ENCODE measurements at places on chromosomes 5 and 9. TPM values are rescaled to one million over a fixed set of nuclear protein-coding genes. Genes with fewer than 3 reads are reported as not detected.
A peak's percentile ranks its signal among the peaks of the same experiment; 100 is the strongest.

DNA sequence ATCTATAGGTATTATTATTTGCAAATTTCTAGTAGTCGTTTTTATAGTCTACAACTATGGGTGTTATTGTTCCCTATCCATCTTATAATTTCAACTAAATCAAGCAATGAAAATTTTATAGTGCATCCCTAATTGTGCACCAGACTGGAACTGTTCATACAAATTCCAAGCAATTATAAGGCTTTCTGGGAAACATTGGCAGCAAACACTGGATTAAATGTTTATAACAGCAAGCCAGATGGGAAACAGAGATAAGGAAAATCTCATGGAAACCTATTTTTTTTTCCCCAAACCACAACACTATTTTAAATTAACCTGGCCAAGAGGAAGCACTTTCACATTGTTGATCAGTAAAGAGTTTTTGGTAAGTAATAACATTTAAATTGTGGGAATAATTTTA is 524.3 kb downstream of the RASEF start:
- no peak for ATAC-seq

GRCh38 chr9:72945391-72945790 is 7.5 kb downstream of the ALDH1A1 start:
- no peak for ATAC-seq

DNA sequence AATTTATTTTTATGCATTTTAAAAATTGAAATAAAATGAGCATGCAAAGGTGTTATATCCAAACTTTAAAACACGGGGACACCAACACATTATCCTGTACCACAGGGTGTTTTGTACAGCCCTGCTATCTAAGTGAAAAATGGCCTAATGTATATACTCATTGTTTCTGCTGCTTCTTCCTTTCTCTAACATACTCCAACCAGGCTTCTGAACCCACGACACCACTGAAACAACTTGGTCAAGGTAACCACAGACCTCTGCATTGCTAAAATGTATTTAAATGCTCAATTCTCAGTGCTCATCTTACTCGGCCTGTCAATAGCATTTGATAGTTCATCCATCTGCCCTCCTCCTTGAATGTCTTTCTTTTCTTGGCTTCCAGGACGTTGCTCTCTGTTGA is 48.3 kb downstream of the DENND1A start:
- no peak for ATAC-seq

- ATAC-seq, result no peak
Observed at GRCh38 chr9:116062206-116062550, 91.4 kb upstream of the PAPPA start.

DNA sequence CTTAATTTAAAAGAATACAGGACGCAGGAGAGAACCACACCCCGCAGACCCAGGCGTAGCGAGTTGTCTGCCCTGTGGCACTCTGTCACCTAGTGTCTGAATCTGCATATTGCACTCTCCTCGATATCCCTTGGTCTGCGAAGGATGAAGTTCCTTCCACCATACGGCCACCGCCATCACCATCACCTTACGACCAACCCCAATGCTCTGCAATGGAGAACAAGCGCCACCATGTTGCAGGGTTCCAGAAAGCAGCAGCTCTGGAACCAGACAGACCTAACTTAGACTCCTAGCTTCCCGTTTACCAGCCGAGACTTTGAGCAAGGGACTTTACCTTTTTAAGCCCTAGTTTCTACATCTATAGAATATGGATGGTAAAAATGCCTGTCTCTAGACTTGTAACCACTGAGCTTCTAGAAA is 77.4 kb upstream of the DMRT1 start:
- peak; percentile 99 for ATAC-seq

GRCh38 chr9:1495282-1496030 is 445.3 kb downstream of the DMRT2 start:
- no peak for ATAC-seq

DNA sequence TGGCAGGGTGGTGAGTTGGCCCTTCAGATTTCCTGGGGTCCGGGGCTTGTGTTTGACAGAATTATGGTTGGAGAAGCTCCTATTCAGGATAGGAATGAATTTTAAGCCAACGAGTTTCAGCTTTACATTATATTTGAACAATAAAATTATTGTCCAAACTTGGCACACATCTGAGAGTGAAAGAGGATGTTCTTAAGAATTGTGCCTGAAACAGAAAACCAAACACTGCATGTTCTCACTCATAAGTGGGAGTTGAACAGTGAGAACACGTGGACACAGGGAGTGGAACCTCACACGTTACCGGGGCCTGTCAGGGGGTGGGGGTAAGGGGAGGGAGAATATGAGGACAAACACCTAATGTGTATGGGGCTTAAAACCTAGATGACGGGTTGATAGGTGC is 111.8 kb upstream of the ACTBL2 start:
- no peak for ATAC-seq

DNA sequence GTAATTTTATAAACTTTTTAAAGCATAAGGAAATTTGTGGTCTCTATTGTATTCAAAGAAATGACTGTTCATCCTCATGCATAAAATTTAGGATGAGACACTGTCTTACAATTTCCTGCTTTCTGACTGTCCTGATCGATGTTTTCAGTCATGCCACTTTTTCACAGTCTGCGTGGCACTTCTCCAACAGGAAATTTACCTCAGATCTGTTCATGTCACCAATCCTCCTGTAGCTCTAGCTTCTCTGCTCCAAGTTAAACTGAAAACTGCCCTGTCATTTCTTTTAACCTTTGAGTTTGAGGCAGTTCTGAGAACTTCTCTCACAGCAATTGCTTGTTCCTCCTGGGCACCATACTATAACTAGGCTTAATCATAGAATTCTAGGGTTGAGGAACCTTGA is 455.1 kb downstream of the EFNA5 start:
- no peak for ATAC-seq

DNA sequence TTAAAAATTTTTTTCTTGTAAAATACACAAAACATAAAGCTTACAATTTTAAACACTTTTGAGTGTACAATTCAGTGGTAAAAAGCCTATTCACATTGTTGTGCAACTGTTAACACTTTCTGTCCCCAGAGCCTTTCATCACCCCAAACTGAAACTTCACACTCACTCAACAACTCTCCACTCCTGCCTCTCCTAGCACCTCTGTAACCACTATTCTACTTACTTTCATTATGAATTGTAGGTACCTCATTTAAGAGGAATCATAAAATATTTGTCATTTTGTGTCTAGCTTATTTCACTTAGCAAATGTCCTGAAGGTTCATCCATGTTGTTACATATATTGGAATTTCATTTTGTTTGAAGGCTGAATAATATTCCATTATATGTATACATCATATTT is 4.3 kb upstream of the ZNF510 start:
- ATAC-seq, result no peak

GRCh38 chr5:111722140-111722539 is 34.9 kb downstream of the NREP start:
- ATAC-seq, result no peak

GRCh38 chr5:143205386-143205785 is 198.1 kb downstream of the NR3C1 start:
- no peak for ATAC-seq

GRCh38 chr5:132483661-132484390 is 6.7 kb downstream of the IRF1 start:
- ATAC-seq, result no peak

DNA sequence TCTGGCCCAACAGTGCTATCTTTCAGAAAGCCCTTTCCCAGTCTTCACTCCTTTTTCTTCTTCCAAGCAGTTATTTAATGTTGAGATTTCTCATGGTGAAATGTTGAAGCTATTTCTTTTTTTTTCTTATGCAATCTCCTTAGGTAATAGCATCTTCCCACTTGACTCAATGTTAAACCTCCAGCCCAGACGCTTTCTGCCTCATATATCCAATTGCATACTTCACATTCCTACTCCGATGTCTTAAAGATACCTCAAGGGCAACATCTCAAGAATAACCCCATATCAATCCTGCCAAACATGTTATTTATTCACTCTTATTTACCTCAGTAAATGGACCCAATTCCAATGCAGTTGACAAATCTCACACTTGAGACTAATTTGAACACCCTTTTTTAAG is 187.3 kb downstream of the CDH12 start:
- no peak for ATAC-seq

GRCh38 chr9:13446938-13447842 is 167.7 kb upstream of the MPDZ start:
- no peak for ATAC-seq

DNA sequence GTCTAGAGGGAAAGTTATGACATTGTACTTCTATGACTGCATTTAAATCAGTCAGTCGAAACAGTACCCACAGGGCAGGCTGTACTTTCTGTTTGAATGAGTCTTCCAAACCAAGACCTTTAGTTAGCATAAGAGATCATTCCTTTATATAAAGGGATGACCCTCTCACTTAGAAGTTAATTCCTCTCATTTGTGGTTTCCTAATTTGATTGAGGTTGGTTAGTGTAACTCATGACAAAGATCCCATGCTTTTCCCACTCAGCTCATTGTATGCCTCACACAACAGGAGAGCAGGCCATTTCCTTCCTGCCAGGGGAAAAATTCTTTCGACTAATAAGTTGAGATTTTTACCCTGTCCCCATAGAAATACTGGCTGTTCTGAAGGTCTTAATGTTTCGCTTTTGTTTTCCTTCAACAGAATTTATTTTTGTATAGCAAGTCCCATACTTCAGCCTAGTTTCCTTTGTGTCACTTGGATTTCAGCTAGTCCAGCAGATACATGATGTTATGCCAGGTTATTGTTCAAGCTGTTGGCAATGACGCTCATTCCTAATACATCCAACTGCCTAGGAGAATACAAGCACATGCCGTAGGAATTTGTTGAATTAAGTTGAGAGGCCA is 500.7 kb downstream of the SPATA31D1 start:
- ATAC-seq, result peak; percentile 35

GRCh38 chr5:125002727-125003598 is 256.5 kb upstream of the ZNF608 start:
- no peak for ATAC-seq

- ATAC-seq, result peak; percentile 48
Observed at GRCh38 chr5:159459951-159460538, 129.8 kb upstream of the IL12B start.

GRCh38 chr5:76986825-76987526 is 34.1 kb downstream of the CRHBP start:
- peak; percentile 61 for ATAC-seq

DNA sequence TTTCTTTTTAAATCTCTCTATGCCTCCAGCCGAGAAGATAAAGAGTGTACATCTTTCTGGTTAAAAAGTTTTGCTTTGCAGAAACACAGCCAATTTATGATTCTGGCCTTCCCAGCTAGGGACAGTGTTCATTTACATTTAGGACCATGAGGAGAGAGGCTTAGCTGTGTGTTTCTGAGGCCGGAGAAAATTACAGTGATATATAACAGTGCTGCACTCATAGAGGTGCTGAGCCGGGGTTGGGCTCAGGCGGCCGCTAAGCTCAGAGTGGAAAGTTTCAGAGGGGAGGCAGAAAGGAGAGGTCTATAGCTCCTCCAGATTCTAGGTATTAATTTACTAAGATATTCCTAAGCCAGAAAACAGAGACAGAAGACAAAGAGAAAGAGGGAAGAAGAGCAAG is 37.0 kb upstream of the LCP2 start:
- no peak for ATAC-seq

DNA sequence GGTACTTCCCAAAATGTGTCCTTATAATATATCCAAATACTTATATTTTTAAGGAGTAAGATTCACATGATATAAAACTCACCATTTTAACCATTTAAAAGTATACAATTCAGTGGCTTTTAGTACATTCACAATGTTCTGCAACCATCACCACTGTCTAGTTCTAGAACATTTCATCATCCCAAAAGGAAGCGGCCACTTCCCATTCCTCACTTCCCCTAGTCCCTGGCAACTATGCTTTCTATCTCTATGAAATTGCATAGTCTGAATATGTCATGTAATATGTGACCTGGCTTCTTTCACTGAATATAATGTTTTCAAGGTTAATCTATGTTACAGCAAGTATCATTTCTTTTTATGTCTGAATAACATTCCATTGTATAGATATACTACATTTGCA is 615.1 kb upstream of the SGCD start:
- ATAC-seq, result no peak

DNA sequence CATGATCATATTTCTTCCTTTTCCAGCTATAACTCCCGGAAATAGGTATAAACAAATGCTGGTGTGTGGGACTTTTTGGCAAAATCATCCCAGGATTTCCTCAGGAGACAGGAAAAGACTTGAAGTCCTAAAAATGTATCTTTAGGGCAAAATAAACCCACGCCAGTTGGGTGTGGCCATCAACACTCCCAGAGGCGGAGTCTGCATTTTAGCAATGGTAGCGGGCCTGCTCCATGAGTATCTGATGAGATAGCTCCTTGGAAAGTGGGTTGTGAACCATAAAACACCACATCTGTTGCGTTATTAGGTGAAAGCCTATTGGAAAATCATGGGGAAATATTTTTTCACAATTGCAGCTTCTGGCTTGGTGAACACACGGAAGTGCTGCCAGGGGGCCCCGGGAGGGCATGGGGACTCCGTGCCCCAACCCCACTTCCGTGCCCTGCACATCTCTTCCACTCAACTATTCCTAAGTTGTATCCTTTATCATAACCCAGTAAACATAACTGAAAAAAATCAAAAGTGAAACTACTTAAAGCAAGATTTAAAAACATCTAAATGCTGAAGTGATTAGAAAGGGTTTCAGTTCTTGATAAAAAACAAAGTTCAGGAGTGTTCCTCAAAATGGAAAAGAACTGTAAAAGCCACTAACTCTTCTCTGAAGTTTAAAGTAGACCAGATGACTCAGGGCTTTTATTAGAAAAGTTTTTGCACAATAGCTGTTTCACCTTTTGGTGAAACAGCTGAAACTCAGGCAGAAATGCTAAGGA is 111.2 kb downstream of the LRRC70 start:
- ATAC-seq, result no peak

DNA sequence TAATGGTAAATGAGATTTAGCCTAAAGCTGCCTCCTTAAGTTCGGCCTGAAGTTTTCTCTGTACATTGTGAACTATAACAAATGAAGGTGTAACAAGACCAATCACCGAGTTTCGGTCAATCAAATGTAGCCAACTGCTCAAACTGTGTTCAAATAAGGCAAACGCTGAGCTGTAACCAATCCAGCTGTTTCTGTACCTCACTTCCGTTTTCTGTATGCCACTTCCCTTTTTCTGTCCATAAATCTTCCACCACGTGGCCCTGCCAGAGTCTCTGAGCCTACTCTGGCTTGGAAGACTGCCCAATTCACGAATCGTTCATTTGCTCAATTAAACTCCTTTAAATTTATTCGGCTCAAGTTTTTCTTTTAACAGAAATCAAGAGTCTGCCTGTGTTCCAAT is 193.5 kb upstream of the KLF9 start:
- no peak for ATAC-seq

- ATAC-seq, result no peak
Observed at GRCh38 chr9:117779760-117780159, 75.6 kb downstream of the TLR4 start.

Gene TYRP1
- not detected for total RNA-seq

Gene GPR21
- 0.27 TPM for total RNA-seq

Gene LTC4S
- total RNA-seq, result 1.2 TPM

Gene OBP2B
- not detected for total RNA-seq

Gene IRGM
- total RNA-seq, result 0.73 TPM
